CD4-positive, alpha-beta T cell treated with Interleukin-17A for 4 hours (primary cell): ENCODE measurements at places on chromosomes 12 and 14.

DNA sequence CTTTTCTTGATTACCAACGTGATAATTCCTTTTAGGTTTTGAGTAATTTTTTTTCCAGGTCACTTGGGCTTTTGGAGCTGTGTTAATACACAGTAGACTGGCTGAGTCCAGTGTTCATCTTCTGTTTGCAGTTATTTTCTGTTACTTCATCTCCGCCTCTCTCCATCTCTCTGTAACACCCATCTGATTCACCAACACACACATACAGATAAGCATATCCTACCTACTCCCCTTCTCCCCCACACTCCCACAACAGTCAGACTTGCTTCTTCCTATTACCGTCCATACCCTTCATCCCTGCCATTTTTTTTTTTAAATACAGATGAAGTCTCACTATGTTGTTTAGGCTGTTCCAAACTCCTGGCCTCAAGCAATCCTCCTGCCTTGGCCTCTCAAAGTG is 72.7 kb upstream of the MANSC4 start:
- DNase-seq = no peak

- no peak for DNase-seq
Measured at GRCh38 chr14:96559571-96559970, 57.4 kb downstream of the PAPOLA start.

DNA sequence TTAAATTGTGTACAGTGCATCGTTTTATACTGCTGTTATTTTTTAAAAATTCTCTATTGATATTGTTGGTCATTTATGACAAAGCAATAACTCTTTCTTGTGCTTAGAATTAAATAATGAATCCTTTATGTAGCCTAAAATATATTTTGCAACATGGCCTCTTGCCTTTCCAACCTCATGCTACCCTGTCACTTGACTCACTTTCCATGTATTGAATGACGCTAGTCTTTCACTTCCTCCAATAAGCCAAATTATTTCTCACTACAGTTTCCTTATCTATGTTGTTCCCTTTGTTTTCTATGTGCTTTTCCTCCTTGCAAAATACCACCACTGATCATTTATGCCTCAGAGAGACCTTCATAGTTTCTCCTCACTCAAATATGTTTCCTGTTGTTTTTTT is 16.3 kb upstream of the EPYC start:
- no peak for DNase-seq

DNA sequence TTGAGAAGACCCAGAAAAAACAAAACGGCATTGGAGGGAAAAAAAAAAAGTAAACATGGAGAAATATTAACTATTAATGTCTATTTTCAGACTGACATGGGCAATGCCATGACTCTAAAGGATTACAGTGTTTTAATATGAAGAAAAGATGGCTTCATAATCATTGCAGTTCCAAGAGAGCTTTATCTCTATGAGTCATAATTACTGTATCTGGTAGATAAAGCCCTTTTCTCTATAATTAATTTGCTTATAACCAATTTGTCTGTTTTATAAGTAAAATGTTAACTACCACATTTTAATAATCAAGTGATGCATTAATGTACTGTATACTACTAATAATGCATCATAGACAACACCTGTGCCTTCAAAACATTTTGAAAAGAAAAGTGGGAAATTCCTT is 59.7 kb downstream of the CLIP1 start:
- no peak for DNase-seq

DNA sequence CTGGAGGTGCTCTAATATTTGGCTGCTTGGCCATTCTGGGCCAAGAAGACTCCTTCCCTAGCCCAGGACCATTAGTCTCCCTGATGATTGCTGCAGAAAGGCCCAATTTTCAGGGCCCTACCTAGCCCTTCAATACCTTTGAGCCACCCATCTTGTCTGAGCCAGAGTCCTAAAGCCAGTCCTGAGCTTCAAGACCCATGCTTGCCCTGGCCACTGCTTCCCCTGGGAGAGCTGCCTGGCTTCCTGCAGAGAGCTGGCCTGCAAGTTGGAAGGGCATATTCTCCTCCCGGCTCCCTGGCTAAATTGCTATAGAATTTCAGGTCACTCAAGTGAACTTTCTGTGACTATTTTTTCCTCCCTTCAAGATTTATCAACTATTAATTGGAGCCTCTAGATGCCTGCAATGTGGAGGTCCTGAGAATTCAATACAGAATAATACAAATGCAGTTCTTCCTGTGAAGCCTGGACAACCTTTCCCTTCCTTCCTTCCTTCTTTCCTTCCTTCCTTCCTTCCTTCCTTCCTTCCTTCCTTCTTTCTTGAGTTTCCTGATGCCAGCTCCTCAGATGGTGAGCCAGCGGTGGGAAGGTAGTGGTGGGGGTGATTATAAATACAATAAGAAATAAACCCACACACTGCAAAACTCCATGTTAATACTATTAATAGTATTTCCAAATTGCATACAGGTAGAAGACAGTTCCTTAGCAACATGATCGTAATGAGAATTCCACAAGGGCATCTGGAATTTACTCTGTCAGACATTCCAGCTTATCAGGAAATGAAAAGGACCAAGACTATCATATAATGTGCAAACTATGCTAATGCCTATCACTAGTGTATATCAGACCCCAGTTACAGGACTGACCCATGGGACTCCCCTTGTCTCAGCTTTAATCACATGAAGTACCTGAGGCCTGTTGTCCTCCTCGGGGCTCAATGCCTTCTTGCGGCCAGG is 108.1 kb downstream of the ZFP36L1 start:
- no peak for DNase-seq
